ENCODE measurements at places on chromosomes 6 and 20.

- DNase-seq: no peak
Measured at GRCh38 chr6:73688351-73688750, 7.7 kb upstream of the CD109 start.

DNA sequence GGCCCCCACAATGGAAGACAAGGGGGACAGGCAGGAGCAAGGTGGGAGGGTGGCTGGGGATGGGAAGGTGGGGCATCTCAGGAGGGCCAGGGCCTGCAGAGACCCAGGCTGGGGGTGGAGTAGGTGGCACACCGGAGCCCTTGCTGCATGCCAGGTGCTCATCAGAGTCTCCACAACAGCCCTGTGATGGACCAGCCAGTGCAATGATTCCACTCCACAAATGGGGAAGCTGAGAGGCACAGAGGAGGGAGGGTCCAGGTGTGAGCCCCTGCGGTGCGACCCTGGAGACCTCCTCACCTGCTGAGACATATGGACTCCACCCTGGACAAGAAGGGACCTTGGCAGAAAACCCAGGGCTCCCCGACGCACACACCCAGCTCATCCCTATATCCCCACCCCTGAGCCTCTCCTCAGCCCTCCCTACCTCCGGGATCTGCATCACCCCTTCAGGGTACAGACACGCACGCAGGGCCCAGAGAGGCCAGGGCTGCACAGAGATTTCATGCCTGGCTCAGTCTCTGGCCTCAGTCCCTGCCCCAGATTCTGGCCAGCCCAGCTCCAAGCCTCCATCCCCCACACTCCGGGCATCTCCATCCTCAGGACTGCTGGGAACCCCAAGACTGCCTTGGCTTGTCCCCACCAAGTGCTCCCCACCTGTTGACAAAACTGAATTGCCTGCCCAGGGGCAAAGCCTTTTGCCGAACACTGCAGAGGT lies 7.1 kb upstream of the GRM4 start:
- no peak for DNase-seq

- DNase-seq: no peak
Measured at GRCh38 chr6:166286839-166287271, 21.3 kb downstream of the PRR18 start.

GRCh38 chr20:58822748-58823730 lies 27.7 kb downstream of the GNAS-AS1 start:
- DNase-seq: no peak

DNA sequence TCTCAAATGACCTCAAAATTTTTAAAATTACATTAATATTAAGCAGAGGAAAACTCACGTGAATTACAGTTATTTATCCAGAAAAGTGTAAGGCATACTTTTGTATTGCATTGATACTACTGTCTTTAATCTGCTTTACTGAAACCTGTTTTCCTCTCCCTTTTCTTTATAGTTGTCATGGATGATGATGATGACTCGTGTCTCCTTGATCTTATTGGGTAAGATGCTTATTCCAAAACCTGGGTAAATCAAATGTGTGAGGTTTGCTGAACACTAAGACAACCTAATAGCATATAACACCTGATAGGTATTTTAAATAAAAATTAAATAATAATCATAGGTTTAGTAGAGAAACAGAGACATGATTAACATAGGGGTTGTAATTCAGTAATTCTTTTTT lies 40.0 kb downstream of the BICRAL start:
- DNase-seq: no peak

DNA sequence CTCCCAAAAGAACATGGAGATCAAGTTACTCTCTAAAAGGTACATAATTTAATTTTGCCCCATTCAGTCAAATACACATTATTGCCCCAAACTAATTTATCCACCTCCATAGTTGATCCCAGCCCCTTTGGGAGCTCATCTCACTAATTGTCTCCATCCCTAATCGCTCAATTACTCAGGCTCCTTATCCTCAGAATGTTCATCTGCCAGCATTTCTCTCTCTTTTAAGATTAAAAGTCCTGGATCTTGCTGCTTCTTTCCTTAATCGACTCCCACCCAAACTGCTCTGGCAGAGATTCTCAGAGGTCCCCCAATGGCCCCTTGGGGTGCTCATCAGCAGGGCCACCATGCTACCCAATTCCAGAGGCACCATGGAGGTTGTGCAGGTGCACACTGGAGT lies 18.4 kb upstream of the NNAT start:
- DNase-seq: no peak

DNA sequence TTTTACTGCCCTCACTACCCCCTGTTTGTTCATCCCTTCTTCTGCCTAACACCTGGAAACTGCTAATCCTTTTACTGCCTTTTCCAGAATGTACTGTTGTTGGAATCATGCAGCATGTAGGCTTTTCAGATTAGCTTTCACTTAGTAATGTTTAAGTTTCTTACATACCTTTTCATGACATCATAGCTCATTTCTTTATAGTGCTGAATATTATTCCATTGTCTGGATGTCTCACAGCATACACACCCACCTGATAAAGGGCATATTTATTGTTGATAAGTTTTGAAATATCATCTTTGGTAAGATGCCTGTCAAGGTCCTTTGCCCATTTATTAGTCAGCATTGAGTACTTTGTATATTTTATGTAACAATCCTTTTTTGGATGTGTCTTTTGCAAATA lies 588.2 kb upstream of the NRSN1 start:
- DNase-seq: no peak

Data from activated T-helper 1 cell treated with anti-CD3 and anti-CD28 coated beads, Interleukin-2, amount 50 U/mL, for 16 hours (primary cell).